ENCODE measurements at places on chromosomes 6 and 20. TPM values are rescaled to one million over a fixed set of nuclear protein-coding genes. Genes with fewer than 3 reads are reported as not detected.

- peak; percentile 36 for DNase-seq
Measured at GRCh38 chr6:151757506-151757955, 50.0 kb upstream of the ESR1 start.

- DNase-seq, result no peak
Measured at GRCh38 chr6:37323580-37323979, 30.2 kb upstream of the RNF8 start.

DNA sequence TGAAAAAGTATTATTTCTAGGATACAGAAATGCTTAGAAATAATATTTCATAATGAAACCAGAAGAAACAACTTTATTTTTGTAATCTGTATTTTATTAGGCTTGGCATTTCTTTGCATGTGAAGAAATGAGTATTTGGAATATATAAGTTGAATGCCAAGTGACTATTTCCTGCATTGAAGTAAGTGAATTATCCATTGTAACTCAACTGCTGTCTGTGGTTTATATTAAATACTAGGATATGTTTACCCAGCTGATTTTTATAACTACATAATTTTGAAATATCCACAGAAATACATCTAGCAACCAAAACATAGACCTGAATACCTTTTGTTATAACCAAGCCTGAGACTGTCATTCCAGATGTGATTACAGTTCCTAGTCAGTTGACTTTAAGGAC lies 207.6 kb downstream of the THBS2 start:
- no peak for DNase-seq

LTA gene
- total RNA-seq, result 24.6 TPM

PRDM13 gene
- total RNA-seq, result not detected

DNA sequence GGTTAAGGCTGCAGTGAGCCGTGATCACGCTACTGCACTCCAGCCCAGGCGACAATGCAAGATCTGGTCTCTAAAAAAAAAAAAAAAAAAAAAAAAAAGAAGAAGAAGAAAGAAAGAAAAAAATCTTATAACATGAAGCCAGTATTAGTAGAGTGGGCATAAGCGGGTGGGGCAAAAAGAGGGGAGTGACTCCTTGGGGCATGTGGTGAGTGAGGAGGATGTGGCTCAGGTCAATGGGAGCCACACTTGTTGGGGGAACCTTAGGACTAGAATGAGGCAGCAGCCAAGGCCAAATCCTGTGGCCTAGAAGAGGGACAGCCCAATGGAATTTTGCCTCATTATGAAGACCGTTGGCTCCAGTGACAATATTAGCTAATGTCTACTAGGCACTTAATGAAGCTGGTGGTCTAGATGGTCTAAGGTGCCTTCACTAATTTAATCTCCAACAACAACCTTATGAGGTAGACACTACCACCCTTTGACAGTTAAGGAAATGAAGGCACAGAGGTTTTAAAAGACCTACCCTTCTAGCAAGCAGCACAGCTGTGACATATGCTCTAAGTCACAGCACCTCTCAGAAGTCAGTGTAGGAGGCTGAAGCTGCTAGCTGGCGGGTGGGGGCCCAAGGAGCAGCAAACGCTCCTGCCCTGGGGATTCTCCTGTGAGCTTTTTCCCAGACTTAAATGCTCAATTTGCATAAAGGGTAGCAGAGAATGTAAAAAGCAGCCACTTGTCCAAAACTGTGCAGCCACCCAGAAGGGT lies 23.6 kb upstream of the ARMC12 start:
- no peak for DNase-seq

- DNase-seq, result no peak
Measured at GRCh38 chr20:47377122-47377722, 20.7 kb upstream of the ZMYND8 start.

- no peak for DNase-seq
Measured at GRCh38 chr20:20027284-20027683, 10.1 kb downstream of the NAA20 start.

UNC5CL gene
- total RNA-seq, result 1.1 TPM

DNA sequence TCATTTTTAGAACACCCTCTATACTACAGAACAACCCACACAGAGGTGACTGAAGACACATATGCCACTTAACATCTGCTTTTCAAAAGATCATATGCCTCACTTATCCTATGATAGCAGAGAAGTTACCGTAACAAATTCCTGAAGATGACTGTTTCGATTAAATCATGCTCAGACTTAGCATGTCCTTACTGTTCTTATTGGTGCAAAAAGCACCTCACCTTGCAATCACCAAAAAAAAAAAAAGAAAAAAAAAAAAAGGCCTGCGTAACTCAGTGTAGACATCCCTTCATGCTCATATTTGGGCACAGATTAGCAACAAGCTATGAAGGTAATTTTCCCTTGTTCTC lies 17.7 kb upstream of the DST start:
- DNase-seq, result no peak

- peak; percentile 49 for DNase-seq
Measured at GRCh38 chr6:71289039-71289801, 609 bp downstream of the OGFRL1 start.

DNA sequence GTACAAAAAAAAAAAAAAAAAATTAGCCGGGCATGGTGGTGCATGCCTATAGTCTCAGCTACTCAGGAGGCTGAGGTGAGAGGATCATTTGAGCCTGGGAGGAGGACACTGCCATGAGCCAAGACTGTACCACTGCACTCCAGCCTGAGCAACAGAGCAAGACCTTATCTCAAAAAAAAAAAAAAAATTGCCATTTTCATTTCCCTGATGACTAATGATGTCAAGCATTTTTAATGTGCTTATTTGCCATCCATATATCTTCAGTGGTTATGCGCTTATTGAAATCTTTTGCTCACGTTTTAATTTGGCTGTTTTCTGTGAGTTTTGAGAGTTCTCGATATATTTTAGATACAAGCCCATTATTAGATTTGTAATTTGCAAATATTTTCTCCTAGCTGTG lies 46.7 kb downstream of the PFDN4 start:
- DNase-seq, result no peak

DNA sequence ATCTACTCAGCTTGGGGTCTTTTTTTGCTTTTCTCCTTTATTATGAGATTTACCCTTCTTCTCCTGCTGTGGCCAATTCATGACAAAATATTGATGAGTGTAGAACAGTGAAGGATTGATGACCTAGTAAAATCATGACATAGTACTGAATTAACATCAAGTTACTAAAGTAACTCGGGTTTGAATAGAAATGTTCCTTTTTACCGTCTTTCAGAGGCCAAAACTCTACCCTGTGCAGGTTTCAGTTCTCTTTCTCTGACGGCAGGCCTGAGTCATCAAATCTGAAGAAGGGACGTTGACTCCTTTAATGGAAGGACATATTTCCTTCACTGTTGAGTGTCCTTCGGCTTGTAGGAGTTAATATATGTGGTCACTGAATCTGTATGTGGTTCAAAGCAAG lies 80.7 kb downstream of the RREB1 start:
- no peak for DNase-seq

GRCh38 chr6:100300221-100300736 lies 164.4 kb downstream of the SIM1 start:
- DNase-seq, result no peak

TPD52L2 gene
- 35.7 TPM for total RNA-seq

DNA sequence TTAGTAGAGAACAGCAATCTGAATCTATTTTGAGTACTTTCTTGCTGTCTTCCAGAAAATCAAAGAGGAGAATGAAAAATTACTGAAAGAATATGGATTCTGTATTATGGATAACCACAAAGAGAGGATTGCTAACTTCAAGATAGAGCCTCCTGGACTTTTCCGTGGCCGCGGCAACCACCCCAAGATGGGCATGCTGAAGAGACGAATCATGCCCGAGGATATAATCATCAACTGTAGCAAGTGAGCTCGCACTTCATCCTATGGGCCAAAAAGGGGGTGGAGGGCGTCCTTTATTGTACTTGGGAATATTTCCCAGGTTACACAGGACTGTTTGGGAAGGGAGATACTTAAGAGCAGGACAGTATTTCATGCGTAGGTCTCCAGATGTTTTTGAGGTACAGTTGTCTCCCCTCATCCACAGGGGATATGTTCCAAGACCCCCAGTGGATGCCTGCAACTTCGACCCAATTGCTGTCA lies 37.3 kb upstream of the PLCG1 start:
- no peak for DNase-seq

DNA sequence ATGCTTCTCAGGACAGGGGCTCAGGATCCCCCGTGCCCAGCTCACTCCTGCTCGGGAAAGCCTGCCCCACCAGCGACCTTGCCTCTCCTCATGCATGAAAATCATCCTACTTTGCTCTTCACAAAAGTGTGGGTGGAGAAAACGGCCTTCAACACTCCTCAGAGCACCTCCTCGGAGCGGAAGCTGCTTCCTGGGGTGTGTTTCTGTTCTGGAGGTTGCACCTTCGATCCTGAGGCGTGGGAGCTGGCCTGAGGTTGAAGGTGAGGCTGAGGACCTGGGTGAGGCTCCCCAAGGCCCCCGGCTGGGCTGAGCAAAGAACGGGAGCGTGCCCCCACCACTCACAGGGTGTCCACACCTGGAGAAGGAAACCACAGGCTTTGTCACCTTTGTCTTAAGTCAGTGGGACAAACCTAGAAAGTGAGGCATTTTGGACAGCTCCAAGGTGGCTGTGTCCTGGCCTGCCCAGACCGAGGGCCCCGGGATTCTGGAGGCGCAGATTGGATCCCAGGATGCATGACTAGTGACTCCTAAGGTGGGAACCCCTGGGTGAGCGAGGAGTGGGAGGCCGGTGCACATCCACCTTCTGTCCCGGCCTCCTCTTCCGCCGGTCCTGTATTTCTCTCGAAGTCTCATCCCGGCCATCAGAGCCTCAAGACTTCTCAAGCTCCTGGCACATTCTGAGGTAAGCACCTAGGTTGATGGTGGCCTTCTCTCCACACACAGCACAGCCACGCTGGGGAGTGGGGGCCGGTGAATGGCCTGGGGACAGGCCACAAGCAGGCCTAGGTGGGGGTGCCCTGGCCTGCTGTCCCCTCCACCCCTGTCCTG lies 104.7 kb downstream of the TMEM242 start:
- DNase-seq, result no peak

GRCh38 chr6:146515212-146515611 lies 28.4 kb upstream of the RAB32 start:
- DNase-seq, result no peak

DNA sequence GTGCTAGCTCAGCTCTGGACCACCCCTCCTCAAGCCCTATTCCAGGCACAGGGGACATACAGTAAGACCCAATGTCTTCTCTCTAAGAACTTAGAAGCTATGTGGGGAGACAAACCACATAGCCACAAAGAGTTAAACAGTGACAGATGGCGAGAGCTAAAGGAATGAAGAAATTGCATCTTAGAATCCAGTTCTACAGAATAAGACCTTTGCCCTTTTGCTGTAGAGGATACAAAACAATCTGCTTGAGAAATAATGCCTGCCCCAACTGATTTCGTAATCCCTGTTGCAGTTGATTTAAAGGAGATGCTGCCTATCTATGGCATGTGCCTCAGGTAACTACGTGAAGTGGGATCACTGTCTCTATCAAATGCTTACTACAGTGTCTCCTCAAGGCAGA lies 31.2 kb downstream of the TNFRSF21 start:
- no peak for DNase-seq

GRCh38 chr20:63873477-63873971 lies 8.5 kb downstream of the TPD52L2 start:
- peak; percentile 38 for DNase-seq

DNA sequence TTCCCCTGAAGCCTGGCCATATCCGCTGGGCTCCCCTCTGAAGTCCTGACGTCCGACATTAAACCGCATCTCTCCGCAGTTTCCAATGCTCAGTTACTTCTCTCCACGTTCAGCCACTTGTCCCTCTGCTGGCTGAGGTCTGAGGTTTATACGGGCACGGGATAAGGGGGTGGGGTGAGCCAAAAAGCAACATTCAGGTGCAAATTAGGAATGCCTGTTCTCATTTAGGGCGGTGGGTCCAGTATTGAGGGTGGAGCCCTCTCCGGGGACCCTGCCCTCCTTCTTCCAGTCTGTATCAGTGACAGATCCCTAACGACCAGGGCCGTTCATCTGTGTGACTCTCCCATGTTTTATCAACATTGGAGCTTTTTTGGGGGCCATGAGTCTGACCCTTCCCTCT lies 1454.4 kb downstream of the HACE1 start:
- DNase-seq, result no peak

Measured in activated CD8-positive, alpha-beta T cell treated with anti-CD3 and anti-CD28 coated beads, Interleukin-2, amount 10 ng/mL, durations not matched to agents 7 days and 5 days (primary cell).